Right lung (tissue), 10 donors: ENCODE measurements at places on chromosomes 1 and 21. TPM values are rescaled to one million over a fixed set of nuclear protein-coding genes. Genes with fewer than 3 reads are reported as not detected.

TAF1A gene
- polyA plus RNA-seq: 22.9 TPM

EPHB2 gene
- polyA plus RNA-seq: 15.1 TPM

H6PD gene
- 57.8 TPM for polyA plus RNA-seq

MNDA gene
- polyA plus RNA-seq: 4.8 TPM

MTX1 gene
- polyA plus RNA-seq: 27.8 TPM

SHE gene
- polyA plus RNA-seq: 20.7 TPM

- DNase-seq: no peak
Measured at GRCh38 chr1:163401211-163401610, 79.5 kb downstream of the NUF2 start.

GRCh38 chr1:208510192-208510952 is 266.2 kb upstream of the PLXNA2 start:
- no peak for DNase-seq

GRCh38 chr1:8201331-8201861 is 116.5 kb upstream of the SLC45A1 start:
- DNase-seq: no peak

DNA sequence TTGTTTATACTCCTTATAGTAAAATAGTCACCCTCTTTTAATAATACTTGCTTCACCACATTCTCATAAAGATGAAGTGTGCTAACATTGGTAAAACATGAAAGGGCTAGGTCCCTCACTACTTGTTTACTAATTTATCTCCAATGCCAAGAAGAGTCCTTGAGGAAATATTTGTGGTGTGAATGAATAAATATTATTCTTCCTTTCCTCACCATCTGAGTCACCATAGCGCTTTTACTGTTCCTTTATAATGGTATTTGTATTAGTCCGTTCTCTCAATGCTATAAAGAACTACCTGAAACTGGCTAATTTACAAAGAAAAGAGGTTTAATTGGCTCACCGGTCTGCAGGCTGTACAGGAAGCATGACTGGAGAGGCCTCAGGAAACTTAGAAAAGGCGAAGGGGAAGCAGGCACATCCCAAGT is 222.8 kb upstream of the ZRANB2 start:
- DNase-seq: no peak

DNA sequence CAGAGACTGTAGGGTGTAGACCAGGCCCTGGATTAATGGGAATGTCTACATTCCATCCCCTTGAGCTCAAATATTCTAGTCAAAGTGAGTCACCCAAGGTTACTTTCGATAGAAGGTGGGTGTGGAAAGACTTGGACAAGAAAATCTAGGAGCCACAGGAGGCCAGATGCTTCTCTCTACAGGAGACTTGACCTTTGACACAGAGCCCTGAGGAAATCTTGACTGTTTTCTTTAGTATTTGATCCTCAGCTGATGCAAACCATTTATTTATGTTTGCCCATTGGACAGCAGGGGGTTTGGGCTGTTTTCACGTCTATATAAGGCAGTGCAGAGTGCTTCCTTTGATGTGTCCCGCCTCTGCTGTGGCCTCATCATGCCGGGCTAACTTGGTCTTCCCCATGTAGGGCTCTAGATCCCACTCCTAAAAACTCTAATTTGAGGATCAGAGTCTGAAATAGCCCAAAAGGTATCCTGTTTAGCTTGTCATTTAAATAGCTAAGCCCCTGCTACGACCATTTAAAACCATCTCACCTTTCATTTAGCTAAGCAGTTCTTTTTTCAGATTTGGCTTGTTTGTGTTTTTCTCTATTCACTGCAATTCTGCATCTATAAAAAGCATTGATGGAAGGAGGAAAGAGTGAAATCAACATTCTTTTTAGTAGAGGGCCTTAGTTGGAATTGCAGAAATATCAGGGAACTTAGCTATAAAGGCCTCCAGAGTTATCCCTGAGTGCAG is 15.5 kb upstream of the MAP3K7CL start:
- no peak for DNase-seq

DNA sequence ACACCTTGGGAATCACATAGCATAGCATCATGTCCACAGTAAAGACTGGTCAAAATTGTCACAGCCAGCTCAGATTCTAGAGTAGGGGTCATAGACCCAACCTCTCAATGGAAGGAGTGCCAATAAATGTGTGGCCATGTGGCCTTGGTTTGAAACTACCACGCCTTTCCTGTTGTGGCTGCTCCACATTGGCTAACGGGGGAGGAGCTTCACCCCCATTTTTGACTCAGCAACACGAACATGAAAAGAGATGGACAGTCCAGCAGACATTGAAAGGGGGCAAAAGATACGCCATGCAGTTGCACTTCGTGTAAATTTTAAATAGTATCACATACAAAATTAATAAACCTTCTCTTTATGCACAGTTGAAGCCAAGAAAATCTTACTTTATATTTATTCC is 78.4 kb upstream of the HIVEP3 start:
- DNase-seq: no peak

DNA sequence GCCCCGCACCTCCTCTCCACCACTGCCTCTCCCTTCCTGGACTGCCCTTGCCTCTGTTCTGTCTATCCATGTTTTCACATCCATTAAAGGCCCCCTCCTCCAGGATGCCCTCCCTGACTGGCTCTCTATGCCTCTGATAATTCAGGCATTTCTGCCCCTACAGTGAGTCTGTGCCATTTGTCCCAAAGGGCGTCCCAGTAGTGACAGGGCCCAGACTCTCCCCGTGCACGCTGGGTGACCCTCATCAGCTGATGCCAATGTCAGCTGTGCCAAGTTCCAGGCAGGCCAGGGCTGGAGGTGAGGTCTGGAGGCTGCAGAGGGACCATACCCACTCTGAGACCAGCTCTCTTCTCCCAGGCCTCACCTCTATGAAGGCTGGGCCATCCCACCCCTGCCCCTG is 3.2 kb upstream of the PLEKHG5 start:
- DNase-seq: no peak

GRCh38 chr1:192358402-192358801 is 41.6 kb downstream of the RGS21 start:
- DNase-seq: no peak

DNA sequence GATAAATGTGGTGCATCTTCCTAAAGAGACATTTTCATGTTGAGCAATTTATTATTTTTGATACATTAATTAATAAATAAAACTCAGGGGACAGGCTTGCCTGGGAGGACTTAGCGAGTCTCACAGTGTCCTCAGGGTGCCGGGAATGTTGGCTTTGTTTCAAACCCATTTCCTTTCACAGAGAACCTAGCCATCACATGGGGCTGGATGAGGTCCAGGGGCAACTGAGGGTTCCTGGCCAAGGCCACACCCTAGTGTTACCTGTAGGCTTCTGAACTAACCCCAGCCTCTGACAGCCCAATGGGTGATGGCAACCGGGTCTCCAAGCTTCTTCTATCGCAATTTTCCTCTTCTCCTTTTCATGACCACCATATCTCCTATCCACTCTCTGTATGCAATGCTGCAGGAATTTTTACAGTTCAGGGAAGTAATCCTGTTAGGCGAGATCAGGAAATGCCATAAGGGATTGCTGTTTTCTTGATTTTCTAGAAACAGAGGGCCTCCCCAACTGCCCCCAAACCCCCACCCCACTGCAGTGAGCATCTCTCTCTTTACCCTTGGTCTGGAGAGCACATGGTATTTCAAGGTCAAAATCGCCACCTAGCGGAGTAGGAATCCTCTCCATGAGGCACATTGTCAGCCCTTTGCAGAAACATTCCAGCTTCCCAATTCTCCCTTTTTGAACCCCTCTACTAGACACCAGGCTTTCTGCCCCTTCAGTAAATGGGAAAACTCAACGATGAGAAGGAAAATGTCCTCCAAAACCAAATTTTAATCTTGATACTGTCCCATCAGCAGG is 22.1 kb upstream of the SMYD3 start:
- no peak for DNase-seq

- DNase-seq: peak; percentile 8
Measured at GRCh38 chr1:51234721-51235425, 1.2 kb upstream of the RNF11 start.

- DNase-seq: no peak
Measured at GRCh38 chr1:74596717-74597116, 76.9 kb downstream of the ERICH3 start.

DNA sequence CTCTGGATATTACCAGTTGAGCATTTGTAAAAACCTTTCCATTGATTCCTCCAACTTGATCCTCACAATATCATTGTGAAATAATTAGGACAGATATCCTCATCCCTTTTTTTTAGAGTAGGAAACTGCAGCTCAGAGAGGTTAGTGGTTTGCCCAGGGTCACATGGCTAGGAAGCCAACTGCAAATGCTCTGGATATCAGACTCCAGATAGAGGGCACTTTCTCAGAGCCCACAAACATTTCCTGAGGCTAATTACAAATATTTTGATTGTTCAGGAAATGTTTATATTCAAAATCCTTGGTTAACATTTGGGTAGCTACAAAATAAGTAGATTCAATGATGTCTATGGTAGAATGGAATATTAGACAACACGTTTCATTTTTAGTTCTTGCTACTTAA is 154.8 kb upstream of the DPYD start:
- no peak for DNase-seq
